ENCODE measurements at places on chromosomes 2 and 18.

- no peak for DNase-seq
Measured at GRCh38 chr2:223908304-223908998, 36.7 kb downstream of the WDFY1 start.

DNA sequence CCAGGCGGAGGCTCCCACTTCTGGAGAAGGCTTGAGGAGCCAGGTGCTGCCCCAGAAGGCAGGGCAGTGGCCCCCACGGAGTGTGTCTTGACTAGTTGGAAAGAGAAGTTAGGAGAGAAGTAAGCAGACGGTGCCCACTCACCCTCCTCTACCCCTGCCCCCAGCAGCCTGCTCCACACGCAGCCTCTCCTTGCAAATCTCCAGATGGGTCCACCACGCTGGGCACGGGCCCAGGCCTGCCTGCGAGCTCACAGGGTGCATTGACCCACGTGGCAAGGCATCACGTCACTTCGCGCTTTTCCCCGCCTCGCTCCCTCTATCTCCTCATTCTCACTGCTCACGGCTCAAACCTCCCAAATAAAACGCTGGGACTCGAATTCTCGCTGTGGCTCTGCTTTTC, 71.8 kb upstream of the RAB12 start:
- DNase-seq: no peak

DNA sequence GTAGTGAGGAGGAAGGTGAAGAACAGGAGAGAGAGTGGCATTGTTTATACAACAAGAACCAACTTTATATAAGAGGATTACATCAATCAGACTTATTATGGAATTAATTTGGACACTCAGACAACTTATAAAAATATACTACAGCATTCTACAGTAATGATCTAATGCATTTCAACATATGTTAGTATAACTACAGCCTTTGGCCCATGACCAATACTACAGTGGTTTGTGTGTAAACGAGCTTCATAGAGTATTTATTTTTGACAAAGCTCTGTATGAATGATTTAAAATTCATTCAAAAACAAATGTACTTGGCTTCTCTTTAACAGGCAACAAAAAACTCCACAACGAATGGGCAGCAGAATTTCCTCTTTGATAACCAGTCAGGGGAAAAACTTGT, 72.8 kb downstream of the ZNF521 start:
- DNase-seq: no peak

- DNase-seq: no peak
Measured at GRCh38 chr2:236120829-236121228, 47.4 kb downstream of the GBX2 start.

GRCh38 chr2:15941871-15942710, 1.7 kb downstream of the MYCN start:
- no peak for DNase-seq

GRCh38 chr18:63881851-63882250, 5.7 kb upstream of the SERPINB2 start:
- DNase-seq: no peak

DNA sequence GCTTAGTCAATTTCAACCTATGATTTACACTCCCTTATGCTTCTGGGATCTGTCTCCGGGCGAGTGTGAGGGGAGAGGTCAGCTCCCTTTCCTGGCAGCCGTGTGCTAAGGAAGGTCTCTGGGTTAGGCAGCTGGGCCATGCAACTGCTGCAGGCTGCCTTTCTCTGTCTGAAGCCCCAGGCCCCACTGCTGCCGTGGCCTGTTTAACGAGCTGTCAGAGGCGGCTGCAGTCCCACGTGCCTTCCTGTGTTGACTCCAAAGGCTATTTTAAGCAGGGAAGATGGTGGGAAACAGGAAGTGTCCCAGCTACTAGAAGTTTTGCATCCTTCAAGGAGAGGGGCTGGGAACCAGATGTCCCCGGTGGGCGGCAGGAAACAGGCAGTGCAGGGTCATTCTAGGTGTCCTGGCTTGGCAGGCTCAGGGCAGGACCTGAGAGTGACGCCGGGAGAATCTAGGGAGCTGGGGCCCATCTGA, 186.4 kb downstream of the TNS1 start:
- peak; percentile 26 for DNase-seq

- peak; percentile 81 for DNase-seq
Measured at GRCh38 chr2:43461453-43462073, 134.3 kb downstream of the THADA start.

DNA sequence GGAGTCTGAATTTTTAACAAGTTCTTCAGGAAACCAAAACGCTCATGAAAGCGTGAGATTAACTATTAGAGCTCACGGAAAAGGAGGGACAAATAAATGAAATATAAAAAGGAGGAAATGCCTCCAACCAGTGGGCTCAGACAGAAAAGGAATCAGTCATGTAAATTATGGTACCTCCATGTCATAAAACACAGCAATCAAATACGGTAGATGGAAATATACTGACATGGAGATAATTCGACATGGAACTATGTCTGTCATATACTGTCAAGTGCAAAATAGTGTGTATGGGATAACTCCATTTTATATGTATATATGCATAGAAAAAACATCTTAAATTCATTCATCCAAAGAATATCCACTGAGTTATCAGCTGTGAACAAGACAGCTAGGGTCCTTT, 25.9 kb upstream of the CTLA4 start:
- no peak for DNase-seq

Data from MV-4-11 (cell line).